ENCODE measurements at places on chromosomes 16 and 17.

GRCh38 chr16:54241525-54241924 lies 45.1 kb downstream of the IRX3 start:
- DNase-seq, result no peak

- no peak for DNase-seq
Observed at GRCh38 chr16:17512636-17513220, 42.0 kb upstream of the XYLT1 start.

- DNase-seq, result no peak
Observed at GRCh38 chr17:40960144-40960543, 6.6 kb downstream of the KRT39 start.

GRCh38 chr16:68481636-68482035 lies 33.3 kb upstream of the SMPD3 start:
- DNase-seq, result no peak

GRCh38 chr16:19883296-19883965 lies 1.2 kb downstream of the GPRC5B start:
- no peak for DNase-seq

- no peak for DNase-seq
Observed at GRCh38 chr17:43855061-43855460, 8.1 kb downstream of the CD300LG start.

DNA sequence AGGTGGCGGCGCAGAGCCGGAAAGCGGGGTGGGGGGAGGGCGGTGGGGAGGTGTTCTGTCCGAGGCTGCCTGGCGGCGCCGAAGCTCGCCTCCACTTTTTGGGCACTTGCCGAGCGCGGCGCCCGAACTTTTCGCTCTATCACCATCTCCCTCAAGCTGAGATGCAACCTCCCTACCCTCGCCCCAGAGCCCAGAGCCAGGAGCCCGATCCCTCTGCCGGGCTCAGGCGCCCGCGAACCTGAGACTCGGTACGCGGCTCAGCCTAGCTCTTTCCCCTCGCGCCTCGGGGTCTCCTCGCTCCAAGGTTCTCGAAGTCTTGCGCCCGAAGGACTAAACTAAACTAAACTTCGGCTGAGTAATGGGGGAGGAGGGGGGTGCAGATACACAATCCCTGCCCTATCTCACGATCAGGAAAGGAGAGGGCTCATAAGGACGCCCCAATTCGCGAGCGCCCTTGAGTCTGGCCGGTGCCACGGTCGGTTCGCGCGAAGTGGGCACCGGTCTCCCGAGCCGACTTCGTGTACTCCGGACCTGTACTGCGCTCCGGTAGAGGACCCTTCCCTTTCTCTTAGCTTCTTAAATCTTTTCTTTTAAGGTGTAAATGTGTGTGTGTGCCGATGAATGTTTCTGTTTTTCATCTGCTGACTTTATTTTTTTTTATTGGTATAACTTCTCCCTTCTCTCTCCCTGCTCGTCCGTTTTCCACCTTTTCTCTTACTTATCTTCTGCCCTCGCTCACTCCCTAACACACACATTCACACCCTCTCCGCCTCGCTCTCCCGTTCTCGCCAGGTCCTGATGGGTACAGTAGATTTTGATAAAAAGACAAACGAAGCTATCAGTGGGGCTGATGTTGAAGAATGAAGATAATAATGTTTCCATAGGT lies 1.9 kb upstream of the SALL1 start:
- DNase-seq, result no peak

GRCh38 chr16:12086822-12087221 lies 110.3 kb downstream of the SNX29 start:
- no peak for DNase-seq

DNA sequence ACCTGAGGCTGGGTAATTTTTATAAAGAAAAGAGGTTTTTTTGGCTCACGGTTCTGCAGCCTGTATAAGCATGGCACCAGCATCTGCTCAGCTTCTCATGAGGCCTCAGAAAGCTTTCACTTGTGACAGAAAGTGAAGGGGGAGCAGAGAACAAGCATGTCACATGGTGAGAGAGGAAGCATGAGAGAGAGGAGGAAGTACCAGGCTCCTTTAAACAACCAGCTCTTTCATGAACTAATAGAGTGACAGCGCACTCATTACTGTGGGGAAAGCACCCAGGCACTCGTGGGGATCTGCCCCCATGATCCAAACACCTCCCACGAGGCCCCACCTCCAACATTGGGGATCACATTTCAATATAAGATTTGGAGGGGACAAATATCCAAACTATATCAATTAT lies 86.8 kb downstream of the USP32 start:
- DNase-seq, result no peak

DNA sequence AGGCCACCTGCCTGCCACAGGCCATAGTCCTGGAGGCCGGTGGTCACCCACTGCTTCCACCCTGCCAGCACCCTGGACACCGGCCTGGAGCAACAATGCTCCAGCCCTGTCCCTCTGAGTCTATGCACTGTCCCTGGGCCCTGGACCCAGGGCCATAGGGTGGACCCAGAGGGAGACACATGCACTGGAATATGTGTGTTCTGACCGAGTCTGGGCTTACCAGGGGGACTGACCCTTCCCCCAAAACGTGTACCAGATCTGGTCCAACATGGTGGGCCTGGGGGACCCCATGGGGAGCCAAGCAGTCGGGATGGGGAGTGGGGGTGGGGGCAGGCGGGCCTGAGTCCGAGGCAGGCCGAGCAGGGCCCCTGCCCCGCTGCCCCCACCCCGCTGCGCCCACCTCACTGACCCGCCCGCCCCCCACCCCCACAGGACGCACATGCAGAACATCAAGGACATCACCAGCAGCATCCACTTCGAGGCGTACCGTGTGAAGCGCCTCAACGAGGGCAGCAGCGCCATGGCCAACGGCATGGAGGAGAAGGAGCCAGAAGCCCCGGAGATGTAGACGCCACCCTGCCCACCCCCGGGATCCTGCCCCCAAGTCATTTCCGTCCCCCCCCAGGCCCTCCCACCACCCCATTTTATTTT lies 357.4 kb downstream of the SEC14L1 start:
- no peak for DNase-seq

GRCh38 chr16:51167170-51167895 lies 16.3 kb upstream of the SALL1 start:
- DNase-seq, result no peak

DNA sequence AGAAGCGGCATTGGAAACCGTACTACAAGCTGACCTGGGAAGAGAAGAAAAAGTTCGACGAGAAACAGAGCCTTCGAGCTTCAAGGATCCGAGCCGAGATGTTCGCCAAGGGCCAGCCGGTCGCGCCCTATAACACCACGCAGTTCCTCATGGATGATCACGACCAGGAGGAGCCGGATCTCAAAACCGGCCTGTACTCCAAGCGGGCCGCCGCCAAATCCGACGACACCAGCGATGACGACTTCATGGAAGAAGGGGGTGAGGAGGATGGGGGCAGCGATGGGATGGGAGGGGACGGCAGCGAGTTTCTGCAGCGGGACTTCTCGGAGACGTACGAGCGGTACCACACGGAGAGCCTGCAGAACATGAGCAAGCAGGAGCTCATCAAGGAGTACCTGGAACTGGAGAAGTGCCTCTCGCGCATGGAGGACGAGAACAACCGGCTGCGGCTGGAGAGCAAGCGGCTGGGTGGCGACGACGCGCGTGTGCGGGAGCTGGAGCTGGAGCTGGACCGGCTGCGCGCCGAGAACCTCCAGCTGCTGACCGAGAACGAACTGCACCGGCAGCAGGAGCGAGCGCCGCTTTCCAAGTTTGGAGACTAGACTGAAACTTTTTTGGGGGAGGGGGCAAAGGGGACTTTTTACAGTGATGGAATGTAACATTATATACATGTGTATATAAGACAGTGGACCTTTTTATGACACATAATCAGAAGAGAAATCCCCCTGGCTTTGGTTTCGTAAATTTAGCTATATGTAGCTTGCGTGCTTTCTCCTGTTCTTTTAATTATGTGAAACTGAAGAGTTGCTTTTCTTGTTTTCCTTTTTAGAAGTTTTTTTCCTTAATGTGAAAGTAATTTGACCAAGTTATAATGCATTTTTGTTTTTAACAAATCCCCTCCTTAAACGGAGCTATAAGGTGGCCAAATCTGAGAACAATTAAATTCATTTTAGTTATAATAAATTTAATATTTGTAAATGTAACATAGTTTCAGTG lies 1.7 kb downstream of the HEXIM1 start:
- no peak for DNase-seq

DNA sequence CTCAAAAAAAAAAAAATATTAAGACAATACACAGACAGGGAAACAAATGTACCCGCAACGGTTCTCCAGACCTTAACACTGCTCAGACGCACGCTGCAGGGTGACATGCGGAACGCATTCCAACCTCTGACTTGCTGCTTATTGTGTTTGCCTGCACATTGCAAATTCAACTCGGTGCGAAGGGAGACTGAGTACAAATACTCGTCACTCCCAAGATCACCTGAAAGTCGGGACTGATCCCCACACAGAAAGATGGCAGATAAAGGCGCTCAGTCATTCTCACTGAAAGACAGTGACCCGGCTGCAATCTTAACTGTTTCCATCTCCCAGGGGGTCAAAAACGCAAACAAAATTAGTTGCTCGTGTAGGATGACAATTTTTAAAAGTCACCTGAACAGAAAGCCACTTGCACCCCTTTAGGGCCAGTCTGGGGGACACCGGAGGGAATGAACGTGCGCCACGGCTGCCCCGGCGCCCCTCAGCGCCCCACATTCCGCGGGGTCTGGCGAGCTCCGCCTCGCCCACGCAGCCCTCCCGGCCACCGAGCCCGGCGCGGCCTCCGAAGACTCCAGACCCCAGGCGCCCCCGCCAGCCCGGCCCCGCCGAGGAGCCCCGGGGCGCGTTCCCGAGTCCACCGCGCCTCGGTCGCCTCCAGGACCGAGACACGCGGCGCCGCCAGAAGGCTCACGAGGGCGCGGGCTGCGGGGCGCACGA lies 589 bp downstream of the CLCN7 start:
- no peak for DNase-seq

DNA sequence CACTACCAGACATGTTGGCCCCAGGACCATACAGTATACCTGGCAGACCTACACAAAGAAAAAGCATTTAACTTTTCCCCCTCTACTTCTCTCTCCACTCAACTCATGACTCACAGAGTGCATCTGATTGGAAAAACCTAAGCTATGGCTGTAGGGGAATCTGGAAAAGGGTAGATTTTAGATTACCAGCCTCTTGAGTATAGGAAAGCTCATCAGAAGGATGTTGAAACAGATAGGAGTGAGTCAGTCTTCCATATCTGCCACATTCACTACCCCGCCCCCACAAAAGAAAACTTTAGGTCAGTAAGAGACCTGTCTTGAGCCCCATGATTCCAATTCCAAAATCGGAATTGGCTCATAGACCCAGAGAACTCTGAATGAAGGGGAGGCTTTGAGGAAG lies 12.3 kb downstream of the KRT9 start:
- no peak for DNase-seq

DNA sequence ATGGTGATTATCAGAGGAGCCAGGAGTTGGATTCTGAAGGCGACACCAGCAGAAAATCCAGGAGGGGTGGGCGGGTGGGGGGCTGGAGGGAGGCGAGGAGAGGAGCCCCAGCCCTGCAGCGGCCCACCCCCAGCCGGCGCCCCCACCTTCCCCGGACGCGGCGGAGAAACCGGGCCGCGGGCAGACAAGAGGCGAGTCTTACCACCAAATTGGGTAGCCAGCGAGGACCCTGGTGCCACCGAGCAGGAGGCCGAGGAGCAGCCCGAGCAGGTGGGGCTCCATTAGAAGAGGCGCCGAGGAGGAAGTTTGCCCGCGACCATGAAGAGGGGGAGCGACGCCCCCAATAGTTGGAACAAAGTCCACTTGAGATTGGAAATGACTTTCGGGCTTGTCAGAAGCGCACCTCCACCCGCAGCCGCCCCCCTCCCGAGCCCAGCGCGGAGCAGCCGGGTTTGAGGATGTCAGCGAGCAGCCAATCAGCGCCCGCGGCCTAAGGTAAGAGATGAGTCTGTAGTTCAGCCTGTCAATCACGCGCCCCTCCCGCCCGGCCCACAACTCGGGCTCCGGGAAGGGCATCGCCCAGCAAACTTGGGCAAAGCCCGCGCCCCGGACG lies at the start of gene WNT3:
TSS of gene WNT3 (minus strand) at position 377 of the 613 bp plus-strand sequence. CDS start at position 282, 95 bp downstream.
- no peak for DNase-seq

GRCh38 chr17:29219378-29220047 lies 27.1 kb upstream of the CRYBA1 start:
- DNase-seq, result peak; percentile 71

DNA sequence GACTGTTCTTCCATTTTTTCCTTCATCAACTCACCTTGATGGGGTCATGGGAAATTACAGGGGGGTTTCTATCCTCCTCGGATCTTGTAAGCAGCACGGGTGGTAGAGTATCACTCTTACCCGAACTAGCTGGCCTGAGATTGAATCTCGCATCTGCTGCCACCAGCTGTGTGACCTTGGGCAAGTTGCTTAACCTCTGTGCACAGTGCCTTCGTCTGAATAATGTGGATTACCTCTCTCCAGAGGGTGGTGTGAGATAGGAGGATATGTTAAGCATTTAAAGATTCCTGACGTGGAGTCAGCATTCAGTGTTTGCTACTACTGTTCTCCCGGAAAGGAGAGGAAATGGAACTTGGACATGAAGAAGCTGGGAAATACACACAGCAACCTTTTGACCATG lies 24.4 kb downstream of the LASP1 start:
- no peak for DNase-seq

DNA sequence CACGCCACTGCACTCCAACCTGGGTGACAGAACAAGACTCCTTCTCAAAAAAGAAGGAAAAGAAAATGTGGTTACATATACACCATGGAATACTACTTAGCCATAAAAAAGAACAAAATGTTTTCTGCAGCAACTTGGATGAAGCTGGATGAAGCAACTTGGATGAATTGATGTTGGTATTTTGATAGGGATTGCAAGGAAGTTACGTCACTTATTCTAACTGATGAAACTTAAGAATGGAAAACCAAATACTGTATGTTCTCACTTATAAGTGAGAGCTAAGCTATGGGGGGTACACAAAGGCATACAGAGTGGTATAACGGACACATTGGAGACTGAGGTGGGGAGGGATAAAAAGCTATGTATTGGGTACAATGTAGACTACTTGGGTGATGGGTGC lies 17.5 kb downstream of the PLA2G10 start:
- no peak for DNase-seq

DNA sequence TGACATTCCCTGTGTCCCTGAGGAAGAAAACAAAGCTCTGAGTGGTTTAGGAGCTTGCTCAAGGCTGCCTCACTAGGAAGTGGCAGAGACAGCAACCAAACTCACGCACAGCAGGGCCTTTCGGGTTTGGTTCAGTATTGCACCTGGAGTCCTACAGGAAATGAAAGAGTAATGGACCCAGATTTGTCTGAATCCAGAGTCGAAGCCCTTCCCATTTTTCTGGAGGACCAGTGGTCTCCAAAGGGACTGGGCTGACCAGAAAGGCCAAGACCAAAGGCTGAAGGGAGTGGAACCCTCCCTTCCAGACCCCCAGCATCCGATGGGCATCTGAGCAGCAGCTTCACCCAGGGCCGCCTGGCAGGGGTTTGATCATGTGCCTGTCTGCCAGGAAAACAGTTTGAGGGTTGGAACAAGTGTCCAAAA lies 85.5 kb upstream of the RPL38 start:
- no peak for DNase-seq

DNA sequence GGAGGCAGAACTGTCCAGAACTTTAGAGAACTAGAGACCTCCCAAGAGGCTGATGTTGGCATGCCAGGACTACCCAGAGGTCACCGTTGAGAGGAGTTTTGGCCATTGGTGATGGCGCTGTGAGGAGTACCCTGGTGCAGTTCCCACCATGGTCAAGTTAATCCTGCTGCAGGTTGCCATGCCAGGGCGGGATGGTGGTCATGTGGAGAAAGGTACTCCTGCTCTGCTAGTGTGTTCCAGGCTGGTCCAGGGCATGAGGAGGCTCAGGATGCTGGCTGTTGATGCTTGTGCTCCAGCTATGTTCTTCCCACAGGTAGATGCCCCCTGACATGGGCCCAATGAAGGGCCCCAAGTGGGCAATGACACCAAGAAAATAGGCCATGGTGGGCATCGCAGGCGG lies 4.1 kb upstream of the PHF12 start:
- DNase-seq, result no peak
